ENCODE measurements at places on chromosomes 5 and 9. TPM values are rescaled to one million over a fixed set of nuclear protein-coding genes. Genes with fewer than 3 reads are reported as not detected.

The PRLR gene
- 53.2 TPM for polyA plus RNA-seq

The SNX24 gene
- 25.8 TPM for polyA plus RNA-seq

The NIM1K gene
- polyA plus RNA-seq: 0.71 TPM

The SMIM32 gene
- polyA plus RNA-seq: 12.5 TPM

The IL5 gene
- polyA plus RNA-seq: not detected

The MAMDC4 gene
- polyA plus RNA-seq: 6.0 TPM

The GARIN3 gene
- not detected for polyA plus RNA-seq

The ADAMTS2 gene
- polyA plus RNA-seq: 15.5 TPM

The POC5 gene
- polyA plus RNA-seq: 19.4 TPM

The FAM221B gene
- 0.13 TPM for polyA plus RNA-seq

The CDH6 gene
- polyA plus RNA-seq: 66.2 TPM

The ELOVL7 gene
- 19.5 TPM for polyA plus RNA-seq

The PCDHA7 gene
- 0.28 TPM for polyA plus RNA-seq

The PIGO gene
- polyA plus RNA-seq: 38.3 TPM

GRCh38 chr5:6117212-6117611 is 261.1 kb downstream of the MED10 start:
- no peak for DNase-seq

DNA sequence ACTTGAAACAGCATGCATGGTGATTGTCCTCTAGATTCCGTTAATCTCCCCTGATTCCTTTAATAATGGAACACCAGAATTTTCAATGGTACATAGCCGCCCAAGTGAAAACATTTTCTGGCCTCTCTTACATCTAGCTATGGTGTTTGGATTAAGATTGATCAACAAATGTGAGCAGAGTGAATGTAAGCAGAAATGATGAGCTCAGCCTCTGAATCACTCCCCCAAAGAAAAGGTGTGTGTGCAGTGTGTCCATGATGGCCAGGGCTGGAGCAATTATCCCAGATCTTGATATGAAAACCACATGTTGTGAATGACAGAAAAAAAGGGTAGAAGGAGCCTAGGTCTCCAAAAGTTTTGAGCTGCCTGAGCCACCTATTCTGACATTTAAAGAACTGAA is 55.3 kb downstream of the OR2K2 start:
- no peak for DNase-seq

- no peak for DNase-seq
These were observed 12.4 kb downstream of the PCDH12 start for GRCh38 chr5:141945511-141946051.

GRCh38 chr9:129178568-129179382 is 714 bp upstream of the IER5L start:
- no peak for DNase-seq

DNA sequence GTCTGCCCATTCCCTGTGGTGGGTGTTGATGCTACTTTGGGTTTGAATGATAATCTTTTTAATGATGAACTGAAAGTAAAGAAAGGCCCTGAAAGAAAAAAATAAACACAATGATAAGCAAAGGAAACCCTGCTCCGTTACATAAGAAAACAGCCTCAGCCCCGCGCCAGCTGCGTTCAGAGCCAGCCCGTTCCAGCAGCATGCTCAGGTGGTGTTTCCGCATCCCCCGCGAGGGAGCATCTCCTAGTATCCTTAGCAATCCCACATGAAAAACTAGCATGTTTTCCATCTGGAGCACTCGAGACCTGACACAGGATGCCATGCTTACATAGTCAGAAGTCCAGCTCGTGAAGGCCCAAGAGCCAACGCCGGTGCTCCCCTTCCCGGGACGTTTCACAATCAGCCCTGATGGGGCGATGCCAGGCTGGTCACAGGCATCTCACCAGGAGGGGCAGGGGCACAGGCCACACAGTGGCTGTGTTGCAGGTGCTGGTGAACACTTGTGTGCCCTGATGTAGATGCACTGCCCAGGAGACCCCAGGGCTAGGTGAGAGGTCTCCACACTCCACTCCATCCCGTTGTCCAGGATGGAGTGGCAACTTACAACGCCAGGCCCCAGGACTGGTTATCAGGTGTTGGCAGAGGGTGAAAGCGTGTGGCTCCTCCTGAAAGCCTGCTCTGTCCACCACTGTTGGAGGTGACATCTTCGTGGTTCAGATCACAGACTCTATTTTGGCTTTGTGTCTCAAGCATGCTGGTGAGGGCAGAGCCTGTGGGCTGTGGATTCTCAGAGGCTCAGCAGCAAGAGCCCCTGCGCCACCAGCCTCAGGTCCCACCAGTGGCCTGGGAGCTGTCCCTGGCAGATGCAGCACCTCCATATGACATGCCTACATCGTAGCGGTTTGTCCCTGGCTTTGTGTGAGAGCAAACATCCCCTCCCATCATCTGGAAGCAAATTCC is 246.8 kb upstream of the IRX1 start:
- DNase-seq: no peak

- peak; percentile 53 for DNase-seq
These were observed 16.0 kb upstream of the PUM3 start for GRCh38 chr9:2859776-2860379.

DNA sequence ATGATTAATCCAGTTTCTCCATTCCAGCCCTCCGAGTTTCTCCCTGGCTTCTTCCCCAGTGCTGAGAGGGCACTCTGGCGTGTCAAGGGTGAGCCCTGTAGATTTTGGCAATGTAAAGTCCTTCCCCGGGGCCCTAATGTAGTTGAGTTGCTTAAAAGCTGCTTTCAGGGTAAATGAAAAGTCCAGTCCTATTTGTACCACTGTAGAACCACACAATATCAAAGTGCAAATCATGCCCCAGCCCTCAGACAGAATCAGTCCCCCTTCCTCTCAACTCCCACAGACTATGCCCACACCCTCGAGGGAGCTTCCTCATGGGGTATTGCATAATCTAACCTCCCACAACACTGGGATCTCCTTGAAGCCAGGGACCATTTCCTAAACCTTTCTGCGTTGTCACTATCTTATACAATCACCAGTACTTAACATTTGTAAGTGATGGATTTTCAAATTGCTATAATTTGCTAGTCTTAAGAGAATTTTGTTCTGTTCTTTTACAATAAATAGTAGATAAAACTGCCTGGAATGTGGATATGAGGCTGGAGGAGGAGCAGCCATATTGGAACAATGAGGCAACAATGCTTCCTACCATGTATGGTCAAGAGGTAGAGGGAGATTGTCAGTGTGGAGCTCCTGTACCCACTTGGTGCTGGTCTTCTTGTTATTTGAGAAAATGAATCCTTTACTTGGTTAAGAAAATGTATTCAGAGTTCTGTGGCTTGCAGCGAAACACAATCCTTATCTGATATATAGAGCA is 34.4 kb downstream of the ZNF366 start:
- no peak for DNase-seq

DNA sequence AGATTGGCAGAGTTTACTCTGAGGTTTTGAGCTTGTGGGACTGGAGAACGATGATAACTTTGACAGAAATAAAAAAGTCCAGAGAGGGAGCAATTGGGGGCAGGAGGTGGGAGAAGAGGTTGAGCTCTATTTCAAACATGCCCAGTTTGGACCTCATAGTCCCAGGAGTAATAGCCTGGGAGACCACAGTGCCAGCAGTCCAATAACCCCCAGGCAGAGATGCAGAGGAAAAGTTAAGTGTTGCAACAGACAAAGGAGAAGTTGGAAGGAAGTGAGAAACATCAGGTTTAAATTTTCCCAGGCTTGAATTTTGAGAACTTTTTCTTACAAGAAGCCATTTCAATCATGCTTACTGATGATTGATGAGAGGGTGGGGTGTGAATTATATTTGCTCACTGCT is 117.0 kb upstream of the GHR start:
- DNase-seq: no peak

DNA sequence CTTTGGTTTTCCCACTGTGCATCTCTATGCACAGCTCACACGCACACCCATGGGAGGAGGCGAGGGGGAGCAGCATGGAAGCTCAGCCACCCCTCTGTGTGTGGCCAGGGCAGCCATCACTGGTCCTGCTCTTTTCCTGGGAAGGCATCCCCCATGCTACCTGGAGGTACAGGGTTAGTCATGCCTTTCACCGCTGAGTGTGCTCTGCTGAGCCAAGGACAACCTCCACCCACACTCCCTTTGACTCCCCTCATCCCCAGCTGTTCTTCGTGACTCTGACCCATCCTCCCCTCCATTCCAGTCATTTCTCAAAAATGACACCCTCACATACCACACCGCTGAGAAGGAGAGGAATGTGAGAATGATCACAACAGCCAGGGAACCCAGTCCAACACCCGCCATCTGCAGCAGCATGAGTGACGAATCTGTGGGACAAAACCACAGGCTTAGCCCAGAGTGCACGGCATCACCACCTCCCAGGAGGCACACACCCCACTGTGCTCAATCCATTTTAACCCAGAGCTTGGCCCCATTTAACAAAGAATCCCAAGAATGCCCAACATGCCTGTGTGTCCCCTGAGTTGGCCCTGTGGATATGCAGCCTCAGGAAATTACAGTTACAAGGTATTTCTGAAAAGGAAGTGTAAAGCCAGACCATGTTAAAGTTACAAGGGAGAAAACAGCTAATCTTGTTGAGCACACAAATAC is 133.4 kb downstream of the SUSD1 start:
- no peak for DNase-seq

DNA sequence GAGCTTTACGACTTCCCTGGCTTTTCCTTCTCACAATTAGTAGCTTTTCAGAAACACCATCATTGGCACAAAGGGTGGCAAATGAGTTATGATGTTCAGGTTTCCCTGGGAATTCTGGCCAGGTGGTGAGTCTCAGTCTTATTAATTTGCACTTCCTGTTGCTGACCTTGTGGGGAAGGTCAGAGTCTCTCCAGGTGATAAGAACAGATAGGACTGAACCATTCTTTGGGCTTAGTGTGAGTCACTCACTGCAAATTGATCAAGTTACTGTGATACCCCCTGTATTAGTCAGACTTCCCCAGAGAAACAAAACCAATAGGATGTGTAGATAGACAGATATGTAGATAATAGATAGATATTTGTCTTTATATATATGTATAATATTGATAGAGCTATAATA is 53.8 kb upstream of the RANBP3L start:
- DNase-seq: no peak

GRCh38 chr9:109520475-109521132 is 22.5 kb upstream of the PTPN3 start:
- peak; percentile 71 for DNase-seq

- no peak for DNase-seq
These were observed 99.2 kb downstream of the DAPK1 start for GRCh38 chr9:87596862-87597261.

GRCh38 chr9:83056174-83056573 is 6.8 kb downstream of the RASEF start:
- no peak for DNase-seq

DNA sequence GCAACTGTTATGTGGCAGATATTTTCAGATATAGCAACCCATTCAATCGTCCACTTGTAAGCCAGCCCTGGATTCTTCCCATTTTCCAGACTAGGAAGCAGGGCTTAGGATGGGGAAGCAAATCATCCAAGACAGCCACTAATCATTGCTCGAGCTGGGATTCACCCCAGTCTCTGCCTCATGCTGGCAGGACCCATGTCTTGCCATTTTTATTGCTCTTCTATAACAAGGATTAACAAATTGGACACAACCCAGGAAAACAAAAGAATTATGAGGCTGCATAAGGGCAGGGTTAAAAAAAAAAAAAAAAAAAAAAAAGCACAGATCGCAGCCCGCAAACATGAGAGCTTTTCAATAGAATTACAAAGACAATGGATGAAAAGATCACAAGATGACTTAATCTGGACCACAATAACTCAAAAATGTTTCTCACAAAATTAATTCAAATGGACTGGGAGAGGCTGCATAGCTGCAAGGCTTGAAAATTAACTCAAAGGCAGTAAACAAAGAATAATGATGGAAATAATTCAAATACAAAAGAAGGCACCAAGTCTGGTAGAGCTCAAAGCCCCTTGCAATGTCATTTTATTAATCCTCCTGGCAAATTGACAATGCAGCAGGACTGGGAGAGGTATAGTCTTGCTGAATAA is 40.7 kb downstream of the ASTN2 start:
- no peak for DNase-seq

DNA sequence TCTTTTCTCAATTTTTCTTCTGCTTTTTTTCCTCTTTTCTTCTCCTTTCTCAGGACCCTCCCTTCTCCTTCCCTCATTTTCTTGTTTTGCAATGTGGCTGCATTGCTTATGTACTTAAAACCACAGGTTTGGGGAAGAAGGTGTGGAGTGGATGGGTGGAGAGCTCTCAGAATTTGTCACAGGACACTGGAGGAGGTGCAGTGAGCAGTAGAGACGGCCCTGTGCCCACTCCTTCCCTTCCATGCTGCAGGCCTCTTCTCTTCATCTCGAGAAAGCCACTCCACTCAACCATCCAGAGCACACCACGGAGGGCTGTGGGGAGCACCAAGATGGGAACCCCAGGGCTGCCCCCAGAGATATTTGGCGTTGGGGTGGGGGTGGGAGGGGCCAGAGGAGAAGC is 92.3 kb downstream of the FSTL4 start:
- DNase-seq: no peak

DNA sequence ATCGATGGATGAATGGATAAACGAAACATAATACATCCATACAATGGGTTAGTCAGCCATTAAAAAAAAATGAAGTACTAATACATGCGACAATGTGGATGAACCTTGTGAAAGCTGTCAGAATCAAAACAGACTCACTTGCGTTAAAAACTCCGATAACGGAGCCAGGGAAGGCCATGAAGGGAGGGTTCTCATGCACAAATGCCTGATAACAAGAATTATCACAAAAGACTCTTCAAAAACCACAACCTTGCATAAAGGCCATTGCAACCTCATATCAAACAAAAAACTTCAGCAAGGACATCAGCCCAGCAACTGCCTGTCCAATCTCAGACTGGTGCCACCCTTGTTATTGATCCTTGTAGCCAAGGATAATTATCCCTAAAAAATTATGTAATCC is 13.7 kb downstream of the ERMP1 start:
- DNase-seq: no peak

GRCh38 chr5:9244417-9244816 is 301.5 kb downstream of the SEMA5A start:
- DNase-seq: no peak

DNA sequence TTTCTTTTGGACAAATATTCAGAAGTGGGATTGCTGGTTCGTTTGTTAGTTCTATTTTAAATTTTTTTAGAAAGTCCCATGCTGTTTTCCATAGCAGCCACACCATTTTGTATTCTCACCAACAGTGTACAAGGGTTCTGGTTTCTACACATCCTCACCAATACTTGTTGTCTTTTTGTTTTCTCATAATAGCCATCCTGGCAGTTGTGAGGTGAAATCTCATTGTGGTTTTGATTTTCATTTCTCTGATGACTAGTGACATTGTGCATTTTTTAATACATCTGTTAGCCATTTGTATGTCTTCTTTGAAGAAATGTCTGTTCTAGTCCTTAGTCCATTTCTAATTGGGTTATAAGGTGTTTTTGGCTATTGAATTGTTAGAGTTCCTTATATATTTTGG is 214.3 kb downstream of the ARRDC3 start:
- no peak for DNase-seq

DNA sequence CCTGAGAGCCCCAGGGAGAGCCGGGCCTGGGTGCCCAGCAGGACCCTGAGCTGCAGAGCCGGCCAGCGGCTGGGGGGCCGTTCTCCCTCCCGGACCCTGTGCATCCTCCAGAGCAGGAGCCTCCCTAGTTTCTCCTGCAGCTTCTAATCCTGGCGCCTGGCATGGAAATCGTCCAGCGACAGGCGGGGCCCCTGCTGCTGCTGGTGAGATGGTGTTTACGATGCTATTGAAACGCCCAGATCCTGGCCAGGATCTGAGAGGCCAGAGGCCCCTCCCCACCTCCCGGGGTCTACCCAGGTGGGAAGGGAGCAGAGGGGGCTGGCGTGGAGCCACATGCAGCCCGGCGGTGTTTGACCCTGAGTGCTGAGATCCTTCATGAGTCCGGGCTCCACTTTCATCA is 38.2 kb upstream of the CEP72 start:
- no peak for DNase-seq

- no peak for DNase-seq
These were observed 28.5 kb upstream of the SLC6A3 start for GRCh38 chr5:1473746-1474145.

Measured in right renal pelvis (tissue), 4 donors.